Esophagus muscularis mucosa (tissue), 4 donors: ENCODE measurements at places on chromosomes 1 and 21. TPM values are rescaled to one million over a fixed set of nuclear protein-coding genes. Genes with fewer than 3 reads are reported as not detected.

GRCh38 chr1:185938396-185938795 lies 204.2 kb downstream of the HMCN1 start:
- no peak for DNase-seq

- DNase-seq: no peak
Observed at GRCh38 chr1:186532466-186532865, 71.6 kb upstream of the PDC start.

Gene A3GALT2
- total RNA-seq: not detected

GRCh38 chr1:243269461-243269801 lies 13.6 kb downstream of the SDCCAG8 start:
- DNase-seq: no peak

- DNase-seq: no peak
Observed at GRCh38 chr1:33348194-33348593, 27.3 kb upstream of the A3GALT2 start.

Gene UBIAD1
- total RNA-seq: 10.4 TPM
